ENCODE measurements at places on chromosomes 3 and 15. TPM values are rescaled to one million over a fixed set of nuclear protein-coding genes. Genes with fewer than 3 reads are reported as not detected.

The TRPM7 gene
- 77.2 TPM for total RNA-seq

The EPHA6 gene
- total RNA-seq: not detected

The CLDN16 gene
- total RNA-seq: not detected

The RPL14 gene
- 2,452 TPM for total RNA-seq

The C2CD4A gene
- not detected for total RNA-seq

The PPARG gene
- total RNA-seq: not detected

The SLC27A2 gene
- 0.49 TPM for total RNA-seq

The EIF4A2 gene
- 490 TPM for total RNA-seq

The TM4SF1 gene
- total RNA-seq: not detected

The FOXB1 gene
- total RNA-seq: not detected

The CATSPER2 gene
- total RNA-seq: 17.2 TPM

The GOLGA6L9 gene
- 3.1 TPM for total RNA-seq

The PRR23C gene
- not detected for total RNA-seq

DNA sequence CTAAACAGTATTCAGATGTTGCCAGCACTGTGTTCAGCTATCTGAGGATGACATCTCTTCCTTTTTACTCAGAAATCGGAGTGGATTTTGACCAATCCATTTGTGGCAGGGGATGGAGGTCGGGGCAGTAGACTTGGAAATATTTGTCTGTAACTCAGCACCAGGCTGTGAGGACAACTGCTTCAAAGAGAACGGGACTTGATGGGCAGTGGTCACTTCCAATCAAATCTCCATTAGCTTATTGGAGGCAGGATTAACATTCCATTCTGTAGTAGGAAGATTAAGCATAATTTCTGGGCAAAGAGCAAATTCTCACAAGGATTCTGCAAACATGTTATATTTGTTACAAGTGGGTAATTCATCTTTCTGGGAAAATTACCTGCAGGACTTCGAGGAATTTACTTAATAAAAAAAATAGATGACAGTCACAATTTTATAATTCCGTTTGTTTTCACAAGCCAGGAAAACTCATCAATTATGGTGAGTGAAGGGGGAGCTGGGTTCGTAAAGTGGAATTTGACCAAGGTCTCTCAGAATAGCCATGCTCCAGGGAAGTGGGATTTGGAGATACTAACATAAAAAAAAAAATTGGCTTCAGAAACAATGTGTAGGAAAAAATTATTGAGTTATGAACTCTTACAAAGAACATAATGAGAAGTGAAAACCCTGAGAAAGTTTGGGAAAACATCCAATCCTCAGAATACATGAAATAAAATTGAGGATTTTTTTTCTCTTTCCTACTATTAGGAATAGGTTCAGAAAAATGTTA is 18.1 kb downstream of the CRABP1 start:
- no peak for DNase-seq

DNA sequence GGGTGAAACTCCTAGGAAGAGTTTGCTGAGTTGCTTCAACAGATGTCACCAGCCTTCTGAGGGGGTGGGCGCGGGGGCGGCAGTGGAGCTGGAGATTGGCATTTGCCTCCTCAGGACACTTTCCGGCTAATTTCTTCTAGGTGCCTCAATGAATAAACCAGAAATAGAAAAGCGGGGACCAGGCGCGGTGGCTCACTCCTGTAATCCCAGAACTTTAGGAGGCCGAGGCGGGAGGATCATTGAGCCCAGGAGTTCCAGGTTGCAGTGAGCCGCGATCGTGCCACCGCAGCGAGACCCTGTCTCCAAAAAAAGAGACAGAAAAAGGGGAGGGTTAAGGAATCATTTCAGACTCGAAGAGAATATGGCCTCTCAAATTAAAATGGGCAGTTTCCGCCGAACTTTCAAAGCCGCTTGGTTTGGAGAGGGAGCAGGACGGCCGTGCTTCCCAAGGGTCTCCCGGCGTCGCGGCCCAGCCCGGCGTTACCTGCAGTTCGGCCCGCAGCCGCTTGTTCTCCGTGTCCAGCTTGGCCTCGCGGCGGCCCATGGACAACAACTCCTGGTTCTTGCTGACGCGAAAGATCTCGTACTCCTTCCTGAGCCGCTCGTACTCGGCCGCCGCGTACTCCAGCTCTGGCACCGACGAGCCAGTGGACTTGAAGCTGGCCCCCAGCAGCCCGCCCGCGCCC is 587 bp downstream of the NPHP3 start:
- DNase-seq: no peak

DNA sequence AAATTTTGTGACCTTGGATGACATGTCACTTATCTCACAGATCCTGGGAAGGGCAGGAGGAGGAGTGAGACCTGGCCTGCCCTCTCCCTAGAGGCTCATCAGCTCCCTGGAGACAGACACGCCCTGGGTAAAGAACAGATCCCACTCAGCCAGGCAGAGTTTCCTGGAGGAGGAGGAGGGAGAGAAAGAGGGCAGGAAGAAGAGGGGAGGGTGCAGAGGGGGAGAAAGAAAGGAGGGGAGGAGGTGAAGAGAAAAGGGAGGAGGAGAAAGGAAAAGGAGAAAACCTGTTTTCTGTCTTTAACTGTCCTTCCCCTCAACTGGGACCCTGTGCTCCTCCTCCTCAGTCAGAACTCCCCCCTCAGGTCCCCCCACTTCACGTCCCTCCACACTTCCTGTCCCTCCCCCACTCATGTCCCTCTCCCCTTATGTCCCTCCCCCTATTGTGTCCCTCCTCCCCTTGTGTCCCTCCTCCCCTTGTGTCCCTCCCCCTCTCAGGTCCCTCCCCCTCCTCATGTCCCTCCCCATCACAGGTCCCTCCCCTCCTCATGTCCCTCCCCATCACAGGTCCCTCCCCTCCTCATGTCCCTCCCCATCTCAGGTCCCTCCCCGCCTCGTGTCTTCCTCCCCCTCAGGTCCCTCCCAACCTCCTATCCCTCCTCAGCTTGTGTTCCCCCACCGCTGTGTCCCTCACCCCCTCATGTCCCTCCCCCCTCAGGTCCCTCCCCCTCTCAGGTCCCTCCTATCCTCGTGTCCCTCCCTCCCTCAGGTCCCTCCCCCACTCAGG is 52.3 kb upstream of the CGNL1 start:
- DNase-seq: no peak

- no peak for DNase-seq
These were observed 68.5 kb upstream of the SLC2A2 start for GRCh38 chr3:171095063-171095462.

- DNase-seq: no peak
These were observed 3.6 kb upstream of the SH2D7 start for GRCh38 chr15:78088773-78089080.

DNA sequence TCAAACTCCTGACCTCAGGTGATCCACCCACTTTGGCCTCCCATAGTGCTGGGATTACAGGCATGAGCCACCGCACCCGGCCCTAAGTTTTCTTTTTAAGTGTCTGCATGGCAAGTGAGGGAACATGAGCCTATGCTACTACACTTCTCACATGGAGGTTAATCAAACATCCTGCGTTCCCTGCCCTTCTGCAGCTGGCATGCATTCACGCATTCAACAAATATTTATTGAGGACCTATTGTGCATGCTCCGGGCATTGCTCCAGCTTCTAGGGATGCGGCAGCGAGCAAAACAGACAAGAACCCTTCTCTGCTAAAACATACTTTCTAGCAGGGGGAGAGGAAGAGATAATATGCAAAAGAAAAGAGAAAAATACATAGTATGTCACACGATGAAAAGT is 42.6 kb upstream of the ACKR4 start:
- no peak for DNase-seq

GRCh38 chr3:134929976-134930375 is 134.9 kb downstream of the EPHB1 start:
- DNase-seq: no peak

DNA sequence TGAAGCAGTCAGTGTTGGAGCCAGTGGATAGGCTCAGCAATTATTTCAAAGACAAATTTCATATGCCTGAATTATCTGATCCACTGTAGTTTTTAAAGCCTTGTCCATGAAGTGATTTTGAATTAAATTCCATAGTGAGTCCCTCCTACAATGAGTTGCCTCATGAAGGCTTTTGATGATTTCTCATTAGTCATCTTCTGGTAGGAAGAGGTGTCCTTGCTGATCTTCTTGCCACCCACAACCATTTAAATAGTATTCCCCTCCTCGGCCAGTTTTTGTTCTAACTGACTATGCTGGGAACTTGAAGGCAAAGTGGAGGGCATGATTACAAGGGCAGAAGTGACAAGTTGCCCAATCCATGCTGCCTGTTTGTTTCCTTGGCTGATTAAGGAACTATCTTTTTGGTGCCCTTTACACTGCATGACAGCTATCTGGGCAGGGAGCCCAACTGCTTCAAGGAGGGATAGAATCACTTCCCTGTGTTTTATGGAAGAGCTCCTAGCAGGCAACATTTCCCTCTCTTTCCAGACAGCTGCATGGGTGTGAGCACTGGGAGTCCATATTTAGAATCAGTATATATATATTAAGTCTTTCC is 617.5 kb downstream of the ZPLD1 start:
- DNase-seq: no peak

GRCh38 chr3:190338717-190339116 is 16.5 kb upstream of the CLDN1 start:
- no peak for DNase-seq

- DNase-seq: peak; percentile 79
These were observed 556 bp downstream of the ANKRD63 start for GRCh38 chr15:40282147-40282868.

DNA sequence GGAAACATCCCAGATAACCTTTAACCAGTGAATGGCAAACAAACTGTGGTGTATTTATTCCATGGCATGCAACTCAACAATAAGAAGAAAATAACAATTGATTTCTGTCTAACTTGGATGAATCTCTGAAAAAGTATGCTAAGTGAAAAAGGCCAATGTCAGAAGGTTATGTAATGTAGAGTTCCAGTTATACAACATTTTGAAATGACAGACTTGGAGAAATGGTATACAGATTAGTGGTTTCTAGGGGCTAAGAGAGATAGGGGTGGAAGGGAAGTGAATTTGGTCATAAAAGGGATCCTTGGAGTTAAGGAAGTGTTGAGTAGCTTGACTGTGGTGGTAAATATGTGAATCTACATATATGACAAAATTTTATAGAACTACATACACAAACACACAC is 269.4 kb upstream of the SUCLG2 start:
- no peak for DNase-seq

GRCh38 chr15:94306700-94307650 is 75.6 kb downstream of the MCTP2 start:
- DNase-seq: peak; percentile 86

- DNase-seq: no peak
These were observed 78.5 kb upstream of the PRR20G start for GRCh38 chr3:127366383-127366782.

GRCh38 chr3:165839296-165840076 is 2.3 kb upstream of the BCHE start:
- DNase-seq: no peak

GRCh38 chr3:4507024-4507596 is 14.0 kb downstream of the ITPR1 start:
- no peak for DNase-seq

- no peak for DNase-seq
These were observed 99.1 kb downstream of the MESD start for GRCh38 chr15:80890341-80891005.

DNA sequence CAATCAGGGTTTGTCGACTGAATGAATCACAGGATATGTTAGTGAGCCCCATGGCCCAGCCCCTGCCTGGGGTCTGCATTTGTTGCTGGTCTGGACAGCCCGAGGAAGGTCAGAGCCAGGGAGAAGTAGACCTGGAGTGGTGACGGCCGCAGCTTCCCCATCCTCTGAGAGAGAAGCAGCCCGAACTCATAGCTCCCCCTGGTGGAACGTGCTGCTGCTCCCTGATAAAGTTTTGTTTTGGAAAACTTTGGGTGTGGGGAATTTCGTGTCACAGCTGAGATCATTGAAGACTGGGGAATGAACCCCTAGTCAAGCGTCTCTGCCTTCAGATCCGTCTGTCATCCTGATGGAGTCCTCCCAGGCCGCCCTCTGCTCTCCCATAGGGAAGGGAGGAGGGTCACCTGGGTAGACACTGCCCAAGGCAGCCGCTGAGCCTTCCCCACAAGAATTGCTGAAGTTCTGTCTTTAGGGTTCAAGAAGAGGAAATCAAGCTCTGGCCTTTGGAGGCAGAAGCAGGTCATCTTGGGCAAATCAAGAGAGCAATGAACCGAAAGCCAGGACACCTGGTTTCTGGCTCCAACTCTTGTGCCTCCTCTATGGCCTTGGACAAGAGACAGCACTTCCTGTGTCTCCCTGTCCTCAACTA is 60.5 kb downstream of the GLDN start:
- peak; percentile 22 for DNase-seq

DNA sequence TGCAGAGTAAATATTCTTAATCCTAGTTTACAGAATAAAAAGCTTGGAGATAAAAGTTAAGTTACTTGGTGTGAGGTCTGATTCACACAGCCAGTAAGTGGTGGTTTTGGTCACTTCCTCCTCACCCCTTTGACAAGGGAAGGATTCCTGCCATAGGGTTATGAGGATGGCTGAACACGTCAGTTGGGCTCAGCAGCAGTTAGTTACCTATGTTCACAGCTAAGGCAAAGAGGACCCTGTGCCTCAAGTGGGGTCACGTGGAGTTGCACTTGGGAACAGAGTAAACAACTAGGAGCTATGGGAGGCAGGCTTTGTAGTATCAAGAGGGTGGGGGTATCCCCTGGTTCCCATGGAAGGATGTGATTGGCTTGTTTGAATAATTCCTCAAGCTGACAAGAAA is 232.2 kb downstream of the UBE2E2 start:
- DNase-seq: no peak

DNA sequence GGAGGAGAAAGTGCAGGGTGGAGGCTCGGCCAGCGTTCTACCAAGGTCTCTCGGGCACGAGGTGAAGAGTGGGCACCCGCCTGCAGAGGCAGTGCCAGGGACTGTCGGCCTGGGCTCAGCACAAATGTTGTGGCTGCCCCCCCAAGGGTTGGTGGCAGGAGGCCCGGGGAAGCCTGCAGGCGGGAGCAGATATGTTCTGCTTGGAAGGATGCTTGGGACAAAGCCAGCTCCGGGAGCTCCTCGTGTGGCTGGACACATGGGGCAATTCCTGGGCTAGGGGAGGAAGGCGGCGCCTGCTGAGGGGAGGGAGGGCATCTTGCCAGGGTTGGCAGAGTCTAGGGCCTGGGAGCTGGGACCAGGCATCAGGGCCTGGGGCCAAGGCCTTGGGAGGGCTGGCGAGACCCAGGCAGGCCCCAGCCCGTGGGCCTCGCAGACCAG is 30.4 kb upstream of the FBLN2 start:
- DNase-seq: no peak

- DNase-seq: no peak
These were observed 597 bp upstream of the GBE1 start for GRCh38 chr3:81761904-81762580.

- no peak for DNase-seq
These were observed 21.3 kb downstream of the LSAMP start for GRCh38 chr3:116423945-116424344.

- DNase-seq: peak; percentile 23
These were observed 58.5 kb upstream of the UTS2B start for GRCh38 chr3:191388823-191389222.

Measured in B cell (primary cell).